Muscle of arm (tissue), 14 donors: ENCODE measurements at places on chromosomes 2 and 18. TPM values are rescaled to one million over a fixed set of nuclear protein-coding genes. Genes with fewer than 3 reads are reported as not detected.

The TWSG1 gene
- polyA plus RNA-seq: 108 TPM

The NEB gene
- 1,460 TPM for polyA plus RNA-seq

The RAB6C gene
- polyA plus RNA-seq: 0.85 TPM

The CTAGE1 gene
- polyA plus RNA-seq: not detected

The EMILIN1 gene
- polyA plus RNA-seq: 64.1 TPM

The KLHL41 gene
- 942 TPM for polyA plus RNA-seq

The ADGRF3 gene
- polyA plus RNA-seq: 0.48 TPM

The SGPP2 gene
- polyA plus RNA-seq: 13.6 TPM
